ENCODE measurements at places on chromosomes 2 and 18.

GRCh38 chr2:43759195-43759594, 14.6 kb upstream of the DYNC2LI1 start:
- no peak for DNase-seq

- no peak for DNase-seq
Observed at GRCh38 chr18:21747268-21747667, 6.7 kb downstream of the MIB1 start.

DNA sequence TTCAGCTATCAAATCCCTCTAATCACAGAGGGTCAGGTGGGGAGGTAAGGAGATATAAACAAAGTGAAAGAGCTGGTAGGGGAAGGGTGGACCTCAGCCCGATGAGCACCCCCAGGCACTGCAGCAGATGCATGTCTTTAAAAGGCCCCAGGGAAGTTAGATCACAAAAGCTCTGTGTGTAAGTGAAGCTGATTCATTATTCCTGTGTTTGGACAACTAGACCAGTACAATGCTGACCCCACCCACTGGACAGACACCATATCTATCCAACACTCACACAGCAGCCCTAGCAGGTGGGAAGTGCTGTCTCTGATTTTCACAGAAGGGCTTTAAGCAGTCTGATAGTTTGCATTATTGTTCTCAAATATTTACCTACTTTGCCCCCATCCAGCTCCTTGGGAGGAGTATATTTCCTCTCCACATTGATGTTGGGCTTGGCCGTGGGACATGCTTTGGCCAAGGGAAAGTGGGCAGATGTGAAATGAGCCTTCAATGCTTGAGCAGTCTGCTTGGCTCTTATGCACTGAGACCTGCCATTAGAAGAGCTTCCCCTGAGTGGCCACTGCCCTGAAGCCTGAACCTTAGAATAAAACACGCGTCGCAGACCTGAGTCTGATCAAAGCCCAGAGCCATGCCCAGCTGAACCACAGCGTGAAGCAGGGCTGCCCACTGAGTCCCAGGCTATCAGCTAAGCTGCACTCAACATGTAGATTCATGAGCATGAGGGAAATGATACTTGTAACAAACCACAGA, 111.4 kb downstream of the COPS8 start:
- DNase-seq: no peak

DNA sequence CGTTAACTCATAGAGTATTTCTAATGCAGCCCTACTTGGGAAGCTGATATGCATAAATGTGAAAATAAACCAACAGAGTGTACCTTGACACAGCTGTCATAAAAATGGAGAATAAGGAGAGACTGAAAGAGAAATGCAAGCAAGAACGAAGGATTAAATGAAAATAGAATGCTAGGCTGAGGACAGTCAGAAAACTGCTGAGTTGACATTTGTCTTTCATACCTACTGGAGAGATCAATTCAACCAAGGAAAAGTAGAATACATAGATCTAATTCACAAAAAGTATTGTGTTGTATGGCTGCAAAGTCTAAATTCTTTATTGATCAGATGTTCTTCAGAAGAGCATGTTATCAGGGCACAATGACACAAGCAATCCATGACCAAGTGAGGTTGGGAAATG, 112.0 kb downstream of the EPHA4 start:
- DNase-seq: no peak

- DNase-seq: no peak
Observed at GRCh38 chr2:28357055-28357454, 35.6 kb upstream of the FOSL2 start.

- no peak for DNase-seq
Observed at GRCh38 chr18:79753391-79753851, 44.3 kb upstream of the KCNG2 start.

DNA sequence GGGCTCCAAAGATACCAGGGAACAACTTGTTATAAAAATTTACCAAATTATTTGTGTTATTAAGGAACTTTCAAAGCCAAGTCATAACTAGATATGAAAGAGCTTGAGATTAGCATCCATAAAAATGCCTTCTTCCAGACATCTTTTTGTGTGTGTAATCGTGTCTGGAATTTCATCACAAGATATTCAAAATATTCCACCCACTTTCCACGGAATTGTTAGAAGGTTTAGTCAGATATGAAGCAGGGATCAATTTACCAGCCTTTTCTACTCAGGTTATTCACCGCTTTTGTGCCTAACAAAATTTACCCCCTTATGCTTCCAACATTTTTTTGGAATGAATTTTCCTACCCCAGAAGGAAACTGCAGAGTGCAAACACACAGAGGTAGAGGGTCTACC, 130.2 kb upstream of the ACVR2A start:
- DNase-seq: no peak

- DNase-seq: no peak
Observed at GRCh38 chr2:1227274-1227900, 185.9 kb upstream of the TPO start.

GRCh38 chr2:226423498-226423960, 376.1 kb downstream of the IRS1 start:
- DNase-seq: peak; percentile 71

GRCh38 chr2:223503746-223504145, 98.4 kb downstream of the SCG2 start:
- no peak for DNase-seq

DNA sequence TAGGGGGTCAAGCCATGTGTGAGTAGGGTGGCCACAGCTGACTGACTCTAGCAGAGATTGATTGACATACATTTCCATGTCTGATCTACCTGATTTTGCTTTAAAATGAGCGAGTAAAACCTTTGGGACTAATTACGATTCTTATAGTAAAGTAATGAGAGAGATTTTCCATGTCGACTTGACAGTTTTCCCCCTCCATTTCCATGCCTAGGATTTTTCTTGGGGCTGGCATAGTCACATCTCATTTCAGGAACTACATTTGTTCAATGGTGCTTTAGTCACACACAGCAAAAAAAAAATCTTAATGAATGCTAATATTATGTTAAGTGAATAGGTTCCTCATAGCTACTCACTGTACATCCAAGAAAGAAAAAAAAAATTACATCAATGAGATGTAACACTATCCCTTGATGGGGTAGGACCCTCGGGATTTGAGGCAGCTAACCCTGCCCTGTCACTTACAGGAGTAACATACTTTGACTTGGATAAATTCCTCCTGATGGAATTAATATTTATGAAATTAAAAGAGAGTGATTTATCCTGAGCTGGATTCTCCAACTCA, 690.9 kb downstream of the TDRD15 start:
- DNase-seq: no peak

DNA sequence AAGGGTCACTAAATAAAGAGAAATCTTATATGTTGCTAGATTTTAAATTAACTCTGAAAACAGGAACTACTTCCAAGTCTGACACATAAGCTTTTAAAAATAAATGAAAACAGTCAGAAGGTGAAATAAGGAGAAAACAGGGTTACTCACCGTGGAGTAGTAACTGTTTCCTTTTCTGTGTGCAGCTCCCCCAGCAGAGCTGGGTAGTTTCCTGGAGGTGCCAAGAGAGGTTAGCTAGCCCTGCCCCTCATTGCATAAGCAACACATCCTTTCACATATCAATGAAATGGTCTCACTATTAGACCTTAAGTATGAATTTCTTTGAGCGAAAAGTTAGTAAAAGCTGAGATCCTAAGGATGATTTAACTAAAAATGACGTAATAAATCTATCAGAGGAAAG, 54.0 kb upstream of the GPR75 start:
- no peak for DNase-seq

GRCh38 chr2:17479875-17480274, 38.4 kb downstream of the RAD51AP2 start:
- no peak for DNase-seq

GRCh38 chr2:178891265-178891958, 84.2 kb upstream of the TTN start:
- peak; percentile 31 for DNase-seq

DNA sequence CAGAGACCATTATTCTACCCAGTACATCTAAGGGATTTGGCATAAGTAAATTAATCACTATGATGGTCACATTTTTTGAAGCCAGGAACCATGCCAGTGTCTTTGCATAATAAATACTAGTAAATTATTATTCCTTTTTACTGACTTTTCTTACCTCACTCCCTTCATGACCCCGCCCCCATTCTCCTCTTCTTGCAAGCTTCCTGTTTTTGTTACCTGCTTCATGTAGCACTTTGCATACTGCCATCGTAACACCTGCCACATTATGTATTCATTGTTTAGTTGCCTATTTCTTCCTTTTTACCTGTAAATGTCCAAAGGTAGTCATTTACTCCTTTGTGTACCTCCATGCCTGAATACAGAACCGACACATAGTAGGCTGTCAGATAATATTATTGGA, 309.5 kb downstream of the KIAA1328 start:
- DNase-seq: no peak

DNA sequence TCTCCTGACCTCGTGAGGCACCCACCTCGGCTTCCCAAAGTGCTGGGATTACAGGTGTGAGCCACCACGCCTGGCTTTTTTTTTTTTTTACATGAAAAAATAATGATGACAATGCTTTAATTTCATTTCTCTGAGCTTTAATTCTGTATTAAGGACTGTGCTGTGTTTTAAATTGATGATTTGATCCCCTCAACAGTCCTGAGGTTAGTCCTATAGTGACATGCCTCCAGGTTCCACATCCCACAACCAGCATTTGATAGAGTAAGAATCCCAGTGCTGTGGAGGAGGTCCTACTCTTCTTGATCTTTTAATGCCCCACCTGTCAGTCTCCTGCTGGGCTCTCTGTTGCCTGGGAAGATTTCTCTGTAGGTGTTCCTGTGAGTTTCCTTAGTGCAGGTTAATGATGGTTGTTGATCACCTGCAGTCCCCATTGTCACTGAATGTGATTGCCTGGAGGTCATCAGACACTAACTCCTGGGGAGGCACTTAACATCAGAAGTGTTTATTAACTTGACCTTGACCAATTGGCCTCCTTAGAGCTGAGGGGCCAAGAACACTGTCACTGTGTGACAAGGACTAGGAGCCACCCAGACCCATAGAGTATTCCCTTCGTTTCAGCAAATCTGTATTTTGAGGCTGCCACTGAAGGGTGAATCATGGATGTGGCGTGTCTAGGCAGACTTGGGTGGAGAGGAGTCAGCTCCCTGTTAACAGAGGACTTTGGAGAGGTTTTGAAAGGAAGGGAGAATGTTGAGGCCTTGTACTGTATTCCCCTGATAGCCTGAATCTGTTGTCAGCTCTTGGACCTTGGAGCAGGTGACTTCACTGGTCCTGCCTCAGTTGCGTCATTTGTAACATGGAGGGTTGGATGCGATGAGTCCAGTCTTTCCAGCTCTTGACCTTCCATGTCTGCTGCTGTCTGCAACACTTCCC, 11.5 kb downstream of the ASAP2 start:
- no peak for DNase-seq

DNA sequence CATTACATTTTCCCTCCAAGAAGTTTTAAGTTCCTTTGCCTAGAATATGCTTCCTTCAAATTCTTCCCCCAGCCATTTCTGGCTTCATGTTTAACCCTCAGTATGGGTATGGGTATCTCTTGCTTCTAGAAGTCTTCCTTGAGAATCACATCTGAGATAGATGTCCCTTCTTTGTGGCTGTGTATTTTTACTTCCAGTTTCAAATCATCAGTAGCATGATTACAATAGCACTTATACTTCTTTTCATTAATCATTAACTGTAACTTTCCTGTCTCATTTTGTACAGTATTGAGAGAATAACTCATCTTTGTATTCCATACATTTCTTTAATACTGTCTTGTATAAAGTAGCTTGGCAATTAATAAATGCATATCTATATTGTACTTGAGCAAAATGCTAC, 17.3 kb upstream of the PDE1A start:
- DNase-seq: no peak

DNA sequence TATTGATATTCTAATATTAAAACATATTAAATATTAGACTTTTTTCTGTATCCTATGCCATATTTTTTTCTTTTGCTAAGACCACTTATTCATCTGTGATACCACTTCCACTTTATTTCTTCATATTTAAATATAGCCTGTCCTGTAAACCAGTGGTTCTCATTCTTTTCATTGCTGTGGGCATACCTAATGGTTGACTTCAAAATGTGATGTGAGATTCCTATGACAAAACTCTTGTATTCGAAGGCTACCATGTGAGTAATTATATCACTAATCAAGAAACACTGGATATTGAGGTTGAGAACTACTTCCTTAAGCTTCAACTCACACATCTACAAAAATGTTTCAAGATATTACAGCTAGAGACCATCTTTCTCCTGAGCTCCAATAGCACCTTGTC, 3.6 kb downstream of the SCRN3 start:
- DNase-seq: no peak

- DNase-seq: no peak
Observed at GRCh38 chr2:159226059-159226461, 60.4 kb downstream of the WDSUB1 start.

GRCh38 chr18:61606068-61606660, 272.9 kb downstream of the CDH20 start:
- no peak for DNase-seq

DNA sequence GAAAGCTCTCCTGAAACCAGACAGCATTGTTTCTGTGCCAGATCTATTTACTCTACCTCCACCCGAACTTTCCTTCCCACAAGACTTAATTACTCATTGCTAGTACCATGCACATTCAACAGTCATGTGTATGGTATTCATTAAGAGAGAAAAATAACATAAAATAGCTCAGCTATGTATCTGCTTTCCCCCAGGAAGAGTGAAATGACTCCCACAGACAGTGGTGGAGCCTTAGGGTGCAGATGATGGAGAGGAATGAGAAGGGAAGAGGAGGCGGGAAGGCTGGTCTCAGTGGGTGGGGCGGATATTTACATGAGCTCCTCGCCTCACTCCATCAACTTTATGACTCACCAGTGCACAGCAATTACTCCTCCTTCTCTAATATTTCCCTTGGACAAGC, 724.5 kb downstream of the EPHA4 start:
- no peak for DNase-seq

- no peak for DNase-seq
Observed at GRCh38 chr2:226310146-226310545, 489.5 kb downstream of the IRS1 start.

- DNase-seq: no peak
Observed at GRCh38 chr18:10418836-10419235, 35.6 kb upstream of the APCDD1 start.

GRCh38 chr2:105514576-105514975, 115.7 kb upstream of the FHL2 start:
- DNase-seq: no peak

- no peak for DNase-seq
Observed at GRCh38 chr2:20599861-20600461, 50.9 kb downstream of the HS1BP3 start.

- DNase-seq: no peak
Observed at GRCh38 chr2:194723446-194723845, 933.6 kb upstream of the SLC39A10 start.

DNA sequence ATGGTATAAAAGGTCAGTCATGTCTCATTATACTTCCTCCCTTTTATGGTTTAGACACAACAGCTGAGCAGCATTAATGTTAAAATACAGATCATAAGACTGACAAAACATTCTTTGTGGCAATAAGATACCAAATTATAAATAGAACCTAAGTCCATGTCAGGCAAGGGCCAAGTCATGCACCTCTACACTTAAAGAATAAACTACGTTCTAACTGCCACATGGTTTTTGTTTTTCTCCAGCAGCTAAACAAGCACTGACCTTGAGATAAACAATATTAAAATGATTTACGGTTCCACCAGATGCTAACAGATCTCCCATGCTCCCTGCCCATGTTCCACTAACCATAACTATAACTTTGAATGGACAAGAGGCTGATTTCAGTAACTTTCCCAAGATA, 368.6 kb upstream of the TFPI start:
- DNase-seq: no peak
